ENCODE measurements at places on chromosomes 3 and 15.

DNA sequence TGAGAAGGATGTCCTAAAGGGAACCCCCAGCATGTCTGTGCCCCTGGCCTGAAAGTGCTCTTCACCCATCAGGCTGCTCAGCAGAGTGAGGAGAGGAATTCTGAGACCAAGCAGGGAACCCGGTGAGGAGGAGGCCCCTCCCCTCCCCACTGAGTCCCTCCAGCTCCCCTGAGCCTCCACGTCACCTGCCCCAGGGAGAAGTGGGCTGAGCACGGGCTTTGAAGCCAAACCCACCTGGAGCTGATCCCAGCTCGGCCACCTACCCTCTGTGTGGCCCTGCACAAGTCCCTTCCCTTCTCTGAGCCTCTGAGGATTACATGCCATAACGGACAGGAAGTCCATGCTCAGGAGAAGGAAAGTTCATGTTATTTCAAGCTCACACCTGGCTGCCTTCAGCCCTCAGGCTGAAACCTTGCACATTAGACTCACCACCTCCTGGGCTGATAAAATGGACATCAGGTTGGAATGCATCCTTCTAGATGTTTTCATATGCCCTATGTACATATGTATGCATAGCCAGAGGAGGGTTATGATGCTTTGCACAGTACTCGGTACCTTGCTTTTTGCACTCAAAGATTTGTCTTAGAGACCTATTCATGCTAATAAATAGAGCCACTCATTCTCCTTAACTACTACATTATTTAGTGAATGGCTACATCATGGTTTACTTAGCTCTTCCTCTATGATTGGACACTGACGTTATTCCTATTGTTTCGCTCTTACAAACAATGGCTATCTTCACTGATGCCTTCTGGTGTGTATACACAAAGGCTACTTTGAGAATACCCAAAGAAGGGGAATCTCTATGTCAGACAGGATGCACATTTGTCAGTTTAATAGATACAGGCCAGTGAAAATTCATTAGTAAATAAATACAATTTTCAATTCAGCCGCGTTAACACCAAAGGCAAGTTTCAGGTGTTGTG, 31.6 kb upstream of the GATA2 start:
- no peak for DNase-seq

DNA sequence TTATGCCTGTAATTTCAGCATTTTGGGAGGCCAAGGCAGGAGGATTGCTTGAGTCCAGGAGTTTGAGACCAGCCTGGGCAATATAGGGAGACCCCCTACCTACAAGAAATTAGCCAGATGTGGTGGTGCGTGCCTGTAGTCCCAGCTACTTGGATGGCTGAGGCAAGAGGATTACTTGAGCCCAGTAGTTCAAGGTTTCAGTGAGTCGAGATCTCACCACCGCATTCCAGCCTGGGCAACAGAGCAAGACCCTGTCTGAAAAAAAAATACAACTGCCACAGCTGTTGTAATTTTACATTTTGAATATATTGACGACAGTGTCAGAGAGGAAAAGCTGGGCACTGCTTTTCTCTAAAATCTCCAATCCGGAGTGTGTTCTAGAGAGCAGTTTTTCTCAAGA, 21.2 kb downstream of the TATDN2 start:
- DNase-seq = no peak

DNA sequence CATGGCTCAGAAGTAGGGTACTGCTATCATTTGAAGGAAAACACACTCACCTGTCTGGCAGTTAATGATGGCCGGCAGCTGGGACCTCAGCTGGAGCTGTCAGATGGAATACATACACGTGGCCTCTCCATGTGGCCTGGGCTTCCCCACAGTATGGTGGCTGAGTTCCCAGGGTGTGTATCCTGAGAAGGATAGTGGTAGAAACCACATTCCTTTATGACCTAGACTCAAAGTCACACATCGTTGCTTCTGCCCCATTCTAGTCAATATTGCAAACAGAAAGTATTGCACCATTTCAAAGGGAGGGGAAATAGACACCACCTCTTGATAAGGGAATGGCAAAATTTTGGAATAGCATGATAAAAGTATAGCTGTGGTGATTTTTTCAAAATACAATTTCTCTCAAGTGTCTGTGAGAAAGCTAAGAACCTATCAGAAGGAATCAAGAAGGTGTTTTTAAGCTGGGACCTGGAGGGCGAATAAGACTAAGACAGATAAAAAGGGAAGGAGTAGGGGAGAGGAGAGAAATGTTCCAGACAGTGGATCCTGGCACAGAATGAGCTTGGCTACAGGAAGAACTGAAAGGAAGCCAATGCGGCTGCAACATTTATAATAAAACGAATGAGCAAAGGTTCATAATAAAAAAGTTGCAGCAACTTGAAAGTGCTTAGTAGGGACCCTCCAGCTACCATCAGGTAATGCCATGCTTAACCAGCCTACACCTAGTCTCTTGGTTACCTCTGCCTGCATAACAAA, 40.1 kb upstream of the GALNT15 start:
- DNase-seq = peak; percentile 7

GRCh38 chr3:24529210-24529609, 34.6 kb upstream of the THRB start:
- no peak for DNase-seq

- DNase-seq = no peak
Measured at GRCh38 chr15:90040618-90041017, 39.5 kb downstream of the ZNF710 start.

- no peak for DNase-seq
Measured at GRCh38 chr15:41901431-41901830, 7.6 kb upstream of the SPTBN5 start.

DNA sequence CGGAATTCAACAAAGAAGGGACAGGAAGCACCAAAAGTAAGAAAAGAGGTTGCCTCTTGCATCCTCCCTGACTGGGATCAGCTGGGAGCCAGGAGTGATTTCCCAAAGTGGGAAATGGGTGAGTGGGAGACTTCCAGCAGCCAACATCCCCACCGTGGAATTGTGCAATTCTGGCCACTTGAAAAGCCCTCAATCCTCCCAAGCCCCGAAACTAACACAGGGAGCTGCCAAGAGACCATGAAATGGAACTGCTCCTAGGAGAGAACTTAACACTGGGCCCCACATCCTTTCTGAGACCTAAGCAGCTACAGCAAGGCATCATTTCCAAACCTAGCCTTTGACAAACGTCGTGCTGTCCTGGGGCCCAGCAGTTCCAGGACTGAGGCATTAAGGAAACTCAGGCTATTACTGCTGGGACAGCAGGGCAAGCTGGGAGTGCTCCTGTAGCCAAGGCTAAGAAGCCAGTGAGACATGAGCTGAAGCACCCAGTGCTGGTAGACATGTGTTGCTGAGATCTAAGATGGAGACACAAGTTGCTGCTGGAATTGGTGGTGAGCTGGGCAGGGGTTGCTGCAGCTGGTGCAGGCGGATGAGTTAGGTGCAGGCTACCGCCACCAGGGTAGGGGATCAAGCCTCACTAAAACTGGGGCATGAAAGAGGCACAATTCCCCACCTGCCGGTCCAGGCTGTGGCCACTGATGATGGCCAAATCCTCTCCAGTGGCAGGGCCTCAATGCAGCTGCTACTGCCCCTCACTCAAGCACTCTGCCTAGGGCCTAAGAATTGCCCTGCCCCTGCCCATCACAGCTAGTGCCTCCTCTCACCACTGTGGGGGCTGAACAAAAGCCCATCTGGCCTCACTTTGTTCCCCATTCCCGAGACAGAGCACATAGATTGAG, 43.9 kb downstream of the ALDH1A2 start:
- no peak for DNase-seq

- no peak for DNase-seq
Measured at GRCh38 chr3:58884453-58884852, 165.4 kb downstream of the CFAP20DC start.
